ENCODE measurements at places on chromosomes 12 and 14.

DNA sequence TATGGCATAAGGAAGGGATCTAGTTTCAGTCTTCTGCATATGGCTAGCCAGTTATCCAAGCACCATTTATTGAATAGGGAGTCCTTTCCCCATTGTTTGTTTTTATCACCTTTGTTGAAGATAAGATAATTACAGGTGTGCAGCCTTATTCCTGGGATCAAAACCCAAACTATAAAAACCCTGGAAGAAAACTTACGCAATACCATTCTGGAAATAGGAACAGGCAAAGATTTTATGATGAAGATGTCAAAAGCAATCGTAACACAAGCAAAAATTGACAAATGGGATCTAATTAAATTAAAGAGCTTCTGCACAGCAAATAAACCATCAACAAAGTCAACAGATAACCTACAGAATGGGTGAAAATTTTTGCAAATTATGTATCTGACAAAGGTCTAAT lies 128.5 kb upstream of the DCN start:
- no peak for DNase-seq

DNA sequence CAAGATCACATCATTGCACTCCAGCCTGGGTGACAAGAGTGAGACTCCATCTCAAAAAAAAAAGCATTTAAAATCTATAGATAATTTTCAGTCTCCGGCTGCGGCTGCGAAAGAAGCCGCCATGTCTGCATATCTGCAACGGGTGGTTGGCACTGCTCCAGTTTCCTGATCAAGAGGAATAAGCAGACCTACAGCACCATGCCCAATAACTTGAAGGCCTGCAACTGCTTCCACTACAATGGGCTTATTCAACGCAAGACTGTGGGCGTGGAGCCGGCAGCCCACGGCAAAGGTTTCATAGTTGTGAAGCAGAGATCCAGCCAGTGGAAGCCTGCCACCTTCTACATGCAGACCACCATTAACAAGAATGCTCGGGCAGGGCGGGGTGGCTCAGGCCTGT lies 30.6 kb upstream of the EID3 start:
- no peak for DNase-seq

GRCh38 chr12:53399896-53400295 lies 19.9 kb downstream of the SP1 start:
- no peak for DNase-seq

- no peak for DNase-seq
Observed at GRCh38 chr14:96085369-96085768, 46.2 kb downstream of the C14orf132 start.

DNA sequence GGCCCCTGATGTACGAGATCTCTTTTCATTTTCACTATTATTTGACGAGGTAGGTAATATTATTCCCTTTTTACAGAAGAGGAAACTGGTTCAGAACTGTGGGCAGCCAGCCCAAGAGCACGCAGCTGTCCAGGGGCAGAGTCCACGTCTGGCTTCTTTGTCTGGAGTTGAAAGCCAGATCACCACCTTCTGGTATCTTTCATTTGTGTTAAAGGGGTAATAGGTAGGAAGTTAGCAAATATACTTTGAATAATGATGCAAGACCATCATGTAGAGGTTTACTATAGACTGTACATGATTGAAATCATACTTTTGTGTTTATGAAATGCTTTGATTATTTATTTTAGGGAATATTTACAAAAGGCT lies 144.1 kb upstream of the AMIGO2 start:
- no peak for DNase-seq

GRCh38 chr12:69161829-69162228 lies 77.5 kb upstream of the CPSF6 start:
- peak; percentile 15 for DNase-seq

DNA sequence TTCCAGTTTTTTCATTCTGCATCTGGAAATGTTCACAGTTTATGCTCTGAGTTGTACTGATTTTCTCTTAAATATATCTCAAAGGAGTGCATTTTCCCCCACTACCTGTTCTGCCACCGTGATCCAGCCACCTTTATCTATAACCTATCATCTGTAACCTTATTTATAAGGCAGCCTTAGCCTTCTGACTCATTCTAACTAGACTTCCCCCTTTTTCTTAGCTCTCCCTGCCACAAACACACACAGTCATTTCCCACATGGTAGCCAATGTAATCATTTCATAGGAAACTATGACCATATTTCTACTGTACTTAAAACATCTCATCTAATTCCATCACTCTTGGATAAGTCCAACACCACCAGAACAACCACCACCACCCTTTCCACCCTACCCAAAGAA lies 10.8 kb upstream of the GYS2 start:
- no peak for DNase-seq

DNA sequence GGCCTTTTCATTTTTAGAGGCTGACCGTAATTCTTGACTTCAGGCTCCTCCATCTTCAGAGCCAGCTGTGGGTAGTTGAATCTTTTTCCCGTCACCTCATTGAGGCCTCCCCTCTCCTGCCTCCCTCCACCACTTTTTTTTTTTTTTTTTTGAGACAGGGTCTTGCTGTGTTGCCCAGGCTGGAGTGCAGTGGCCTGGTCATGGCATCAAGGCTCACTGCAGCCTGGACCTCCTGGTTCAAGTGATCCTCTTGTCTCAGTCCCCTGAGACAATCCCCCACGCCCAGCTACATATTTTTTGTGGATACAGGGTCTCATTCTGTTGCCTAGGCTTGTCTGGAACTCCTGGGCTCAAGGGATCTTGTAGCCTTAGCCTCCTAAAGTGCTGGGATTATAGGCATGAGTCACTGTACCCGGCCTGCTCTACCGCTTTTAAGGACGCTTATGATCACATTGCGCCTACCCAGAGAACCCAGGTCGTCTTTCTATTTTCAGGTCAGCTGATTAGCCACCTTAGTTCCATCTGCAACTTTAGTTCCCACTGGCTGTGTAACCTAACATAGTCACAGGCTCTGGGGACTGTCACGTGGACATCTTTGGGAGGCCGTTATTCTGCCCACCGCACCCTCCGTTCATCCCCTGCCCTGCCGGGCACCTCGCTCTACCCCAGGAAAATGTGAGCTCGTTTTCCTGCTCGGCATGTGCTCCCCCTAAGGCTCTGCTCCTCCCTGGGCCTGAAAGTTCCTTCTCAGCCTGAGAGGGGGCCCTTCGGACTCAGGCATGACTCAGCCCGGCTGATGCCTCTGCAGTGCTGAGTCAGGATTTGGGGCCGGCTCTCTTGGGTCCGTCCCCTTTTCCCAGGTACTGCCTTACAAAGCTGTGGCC lies 13.4 kb downstream of the TNFAIP2 start:
- no peak for DNase-seq

GRCh38 chr14:104676694-104677511 lies 12.5 kb upstream of the INF2 start:
- DNase-seq, result peak; percentile 26

DNA sequence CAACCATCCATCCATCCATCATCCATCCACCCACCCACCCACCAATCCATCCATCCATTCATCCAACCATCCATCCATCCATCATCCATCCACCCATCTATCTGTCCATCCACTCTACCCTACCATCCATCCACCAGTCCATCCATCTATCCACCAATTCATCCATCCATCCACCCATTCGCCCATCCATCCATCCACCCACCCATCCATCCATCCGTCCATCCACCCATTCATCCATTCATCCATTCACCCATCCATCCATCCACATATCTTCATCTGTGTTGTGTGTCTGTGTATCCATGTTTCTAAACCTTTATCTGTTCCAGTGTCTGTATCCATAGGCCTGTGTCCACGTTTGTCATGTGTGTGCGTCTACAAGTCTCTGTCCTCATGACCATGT lies 9.9 kb downstream of the HNF1A start:
- no peak for DNase-seq

DNA sequence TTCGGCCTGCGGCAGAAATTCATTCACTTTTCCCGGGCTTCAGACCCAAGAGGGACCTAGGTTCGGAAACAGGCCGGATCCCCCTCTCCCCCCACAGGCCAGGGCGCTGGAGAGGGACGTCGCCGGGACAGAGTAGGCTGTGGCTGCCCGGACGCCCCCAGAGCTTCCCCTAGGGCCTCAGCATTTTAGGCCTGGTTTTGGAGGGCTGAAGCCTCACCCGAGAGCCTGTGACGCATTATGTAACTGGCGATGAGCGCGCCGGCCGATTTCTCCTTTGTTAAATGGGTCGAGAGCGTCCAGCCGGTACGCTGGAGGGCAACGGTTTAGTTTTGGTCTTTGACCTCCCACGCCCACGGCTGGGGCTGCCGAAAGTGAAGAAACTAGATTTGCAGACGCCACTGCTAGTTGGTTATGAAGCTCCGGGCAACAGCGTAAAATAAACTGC lies 657 bp downstream of the PEBP1 start:
- peak; percentile 10 for DNase-seq

DNA sequence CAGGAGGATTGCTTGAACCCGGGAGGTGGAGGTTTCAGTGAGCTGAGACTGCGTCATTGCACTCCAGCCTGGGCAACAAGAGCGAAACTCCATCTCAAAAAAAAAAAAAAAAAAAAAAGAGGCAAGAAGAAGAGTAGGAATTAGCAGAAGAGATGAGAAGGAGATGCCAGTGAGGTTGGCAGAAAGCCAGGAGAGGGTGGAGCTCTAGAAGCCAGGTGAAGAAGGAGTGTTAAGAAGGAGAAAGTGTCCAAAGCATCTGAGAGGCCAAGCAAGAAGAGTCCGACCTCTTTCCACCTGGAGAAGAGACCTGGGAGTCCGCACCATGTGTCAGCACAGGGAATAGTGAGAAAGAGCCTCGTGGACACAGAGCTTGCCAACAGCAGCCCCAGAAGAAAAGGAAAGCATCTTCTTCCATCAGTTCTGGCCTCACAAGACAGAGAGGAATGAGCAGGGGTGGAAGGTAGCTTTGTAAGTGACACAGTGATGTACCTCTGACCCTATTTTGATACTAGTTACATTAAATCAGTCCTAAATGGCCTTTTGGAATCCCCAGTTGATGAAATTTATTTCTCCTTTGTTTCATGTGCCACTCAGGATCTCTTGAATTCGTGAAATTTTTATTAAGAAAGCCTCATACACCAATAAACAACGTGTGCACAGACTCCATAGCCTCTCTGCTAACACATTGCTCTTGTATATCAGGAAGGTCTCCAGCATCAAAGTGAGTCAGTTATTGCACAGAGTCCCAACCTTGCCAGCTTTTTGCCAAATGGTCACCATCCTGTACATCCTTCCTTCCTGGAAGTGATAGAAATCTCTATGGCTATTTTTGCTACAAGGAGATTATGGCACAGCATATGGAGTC lies 70.6 kb downstream of the SAMD4A start:
- DNase-seq, result no peak

DNA sequence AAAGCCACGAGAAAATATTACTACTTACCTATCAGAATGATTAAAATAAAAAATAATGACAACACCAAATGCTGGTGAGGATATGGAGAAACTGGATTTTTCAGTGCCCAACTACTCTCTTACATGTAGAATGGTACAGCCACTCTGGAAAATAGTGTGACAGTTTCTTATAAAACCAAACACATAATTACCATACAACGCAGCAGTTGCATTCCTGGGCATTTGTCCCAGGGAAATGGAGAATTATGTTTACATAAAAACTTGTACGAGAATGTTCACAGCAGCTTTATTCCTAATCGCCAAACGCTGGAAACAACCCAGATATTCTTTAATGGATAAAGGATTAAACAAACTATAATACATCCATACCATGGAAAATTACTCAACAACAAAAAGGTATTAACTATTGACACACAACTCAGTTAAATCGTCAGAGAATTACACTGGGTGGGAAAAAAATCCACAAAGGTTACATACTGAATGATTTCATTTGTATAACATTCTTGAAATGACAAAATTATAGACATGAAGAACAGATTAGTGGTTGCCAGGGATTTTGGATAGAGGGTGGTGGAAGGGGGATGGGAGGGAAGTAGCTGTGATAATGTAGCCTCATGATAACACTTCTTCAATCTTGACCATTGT lies 35.4 kb downstream of the TAOK3 start:
- DNase-seq, result no peak

DNA sequence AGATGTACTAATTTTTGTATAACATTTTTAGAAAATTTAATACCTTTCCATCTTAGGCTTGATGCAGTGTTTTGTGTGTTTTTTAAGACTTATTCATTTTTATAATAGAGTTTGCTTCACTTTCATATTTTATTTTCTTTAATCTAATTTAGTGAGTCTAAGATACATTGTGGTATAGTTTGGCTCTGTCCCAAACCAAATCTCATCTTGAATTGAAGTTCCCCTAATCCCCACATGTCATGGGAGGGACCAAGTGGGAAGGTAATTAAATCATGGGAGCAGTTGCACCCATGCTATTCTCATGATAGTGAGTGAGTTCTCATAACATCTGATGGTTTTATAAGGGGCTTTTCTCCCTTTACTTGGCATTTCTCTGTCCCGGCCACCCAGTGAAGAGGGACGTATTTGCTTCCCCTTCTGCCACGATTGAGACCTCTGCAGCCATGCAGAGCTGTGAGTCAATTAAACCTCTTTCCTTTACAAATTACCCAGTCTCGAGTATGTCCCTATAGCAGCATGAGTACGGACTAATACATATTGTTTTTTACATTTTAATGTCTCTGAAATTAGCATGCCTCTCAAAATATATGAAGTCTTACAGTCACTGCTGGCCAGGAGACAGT lies 34.9 kb downstream of the GABARAPL1 start:
- no peak for DNase-seq

DNA sequence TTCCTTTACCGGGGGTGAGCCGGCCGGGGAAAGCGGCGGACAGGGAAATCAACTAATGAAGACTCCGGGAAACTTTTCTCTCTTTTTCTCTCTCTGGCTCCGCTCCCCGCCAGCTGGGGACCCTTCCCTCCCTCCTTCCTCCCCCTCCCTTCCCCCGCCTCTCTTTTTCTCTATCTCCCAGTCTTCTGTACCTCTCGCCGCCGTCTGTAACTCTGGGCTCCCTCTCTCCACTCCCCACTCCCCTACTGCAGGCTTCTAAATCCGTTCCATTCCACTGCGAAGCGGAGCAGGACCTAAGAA lies 6.9 kb upstream of the HOXC11 start:
- DNase-seq, result no peak

Data from stimulated activated CD4-positive, alpha-beta T cell treated with anti-CD3 and anti-CD28 coated beads, Interleukin-1b, Interleukin-23, amount 100 ng/mL, for 24 hours (primary cell).